ENCODE measurements at places on chromosomes 7 and 10. TPM values are rescaled to one million over a fixed set of nuclear protein-coding genes. Genes with fewer than 3 reads are reported as not detected.

The RBAK gene
- total RNA-seq: 7.7 TPM

GRCh38 chr7:66379542-66380160 is 174.5 kb downstream of the TPST1 start:
- DNase-seq: peak; percentile 71

DNA sequence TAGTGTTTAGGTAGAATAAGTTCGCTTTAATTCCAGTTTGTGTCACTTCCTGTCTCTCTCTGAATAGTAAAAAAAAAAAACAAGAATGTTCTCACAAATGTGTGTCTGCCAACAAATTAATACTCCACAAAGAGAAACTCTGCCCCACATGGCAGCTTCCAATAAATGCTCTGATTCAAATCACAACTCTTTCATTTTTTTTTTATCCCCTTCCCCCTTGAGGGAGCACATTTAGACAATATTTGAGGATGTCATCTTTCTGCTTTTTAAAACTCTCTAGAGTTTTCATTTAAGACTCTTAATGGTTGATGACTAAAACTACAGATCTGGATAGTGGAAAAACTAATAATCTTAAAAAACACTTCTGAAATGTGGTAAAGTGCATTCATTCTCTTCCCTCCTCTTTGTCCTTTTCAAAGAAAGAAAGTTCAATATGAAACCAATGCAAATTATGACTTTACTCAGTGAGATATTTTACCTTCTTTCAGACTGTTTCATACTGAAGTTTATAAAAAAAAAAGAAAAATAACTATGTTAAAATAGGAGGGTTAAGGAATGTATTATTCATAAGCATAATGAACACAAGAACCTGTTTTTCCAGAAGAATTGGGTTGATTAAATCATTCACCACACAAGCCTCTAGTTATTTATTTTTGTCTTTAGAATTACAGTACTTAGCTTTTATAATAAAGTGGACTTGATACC is 42.3 kb downstream of the ARID5B start:
- DNase-seq: peak; percentile 52

- DNase-seq: peak; percentile 59
These were observed 3.2 kb upstream of the CLDN4 start for GRCh38 chr7:73827567-73828106.

- peak; percentile 86 for DNase-seq
These were observed 31.7 kb downstream of the CYCS start for GRCh38 chr7:25093268-25093826.

- no peak for DNase-seq
These were observed 7.9 kb upstream of the ADRB1 start for GRCh38 chr10:114035791-114036190.

The LRIT1 gene
- not detected for total RNA-seq

The TAX1BP1 gene
- 89.4 TPM for total RNA-seq

The IDI2 gene
- not detected for total RNA-seq

GRCh38 chr10:4847561-4848355 is 21.8 kb downstream of the AKR1E2 start:
- peak; percentile 86 for DNase-seq

The SEC31B gene
- 0.10 TPM for total RNA-seq

The FZD1 gene
- total RNA-seq: 10.1 TPM

The EIF5AL1 gene
- 0.12 TPM for total RNA-seq

DNA sequence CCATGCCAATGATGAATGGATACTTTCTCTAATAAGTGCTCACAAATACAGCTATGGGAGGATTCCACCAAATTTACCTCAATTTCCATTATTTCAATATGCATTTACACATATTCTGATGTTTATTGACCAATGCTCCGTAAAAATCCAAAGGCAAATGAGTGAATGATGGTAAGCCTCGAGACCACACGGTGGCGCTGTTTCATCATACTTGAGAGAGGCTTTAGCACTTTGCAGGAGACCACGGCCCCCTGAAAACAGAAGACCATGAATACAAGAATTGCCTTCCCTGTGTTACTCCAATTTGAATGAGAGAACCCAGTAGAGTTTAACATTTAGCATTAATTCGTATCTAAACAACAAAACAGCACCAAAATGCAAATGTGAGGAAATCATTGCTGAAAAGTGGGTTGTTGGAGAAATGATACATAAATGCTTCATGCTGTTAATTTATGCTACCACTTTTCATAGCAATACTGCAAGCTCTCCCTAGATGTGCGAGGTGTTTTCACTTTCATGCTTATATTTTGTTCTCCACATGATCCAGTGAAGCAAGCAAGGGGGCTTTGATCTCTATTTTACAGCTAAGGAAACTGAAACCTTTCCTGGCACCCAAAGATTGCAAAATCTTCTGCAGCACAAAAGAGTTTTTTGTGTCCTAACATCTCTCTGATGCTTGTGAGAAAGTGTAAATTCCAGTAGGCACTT is 35.4 kb downstream of the TRIL start:
- peak; percentile 69 for DNase-seq

DNA sequence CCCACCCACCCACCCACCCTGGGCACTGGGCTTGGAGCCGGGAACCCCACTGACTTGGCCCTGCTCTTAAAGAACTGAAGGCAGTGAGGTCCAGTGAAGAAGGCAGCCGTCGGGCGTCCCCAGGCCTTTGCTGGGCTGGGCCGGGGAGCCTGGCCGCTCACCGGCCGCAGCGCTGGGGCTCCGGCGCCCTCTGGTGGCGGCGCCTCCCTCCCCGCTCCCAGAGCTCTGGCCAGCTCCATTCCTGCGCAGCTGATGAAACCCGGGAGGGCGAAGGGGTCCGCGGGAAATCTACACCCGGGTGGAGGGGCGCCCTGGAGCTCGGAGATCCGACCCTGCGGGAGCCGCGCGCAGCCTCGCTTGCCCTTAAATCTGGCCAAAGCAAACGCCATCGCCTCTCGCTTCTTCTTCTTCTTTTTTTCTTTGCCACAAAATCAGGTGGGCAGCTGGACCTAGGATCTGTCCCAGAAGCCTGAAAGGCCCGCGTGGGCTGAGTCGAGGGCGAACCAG is 1.7 kb upstream of the CXCL12 start:
- DNase-seq: peak; percentile 62

GRCh38 chr7:31986878-31987518 is 83.2 kb downstream of the PDE1C start:
- DNase-seq: peak; percentile 56

All from RPMI7951 (cell line).